ENCODE measurements at places on chromosomes 2 and 18.

DNA sequence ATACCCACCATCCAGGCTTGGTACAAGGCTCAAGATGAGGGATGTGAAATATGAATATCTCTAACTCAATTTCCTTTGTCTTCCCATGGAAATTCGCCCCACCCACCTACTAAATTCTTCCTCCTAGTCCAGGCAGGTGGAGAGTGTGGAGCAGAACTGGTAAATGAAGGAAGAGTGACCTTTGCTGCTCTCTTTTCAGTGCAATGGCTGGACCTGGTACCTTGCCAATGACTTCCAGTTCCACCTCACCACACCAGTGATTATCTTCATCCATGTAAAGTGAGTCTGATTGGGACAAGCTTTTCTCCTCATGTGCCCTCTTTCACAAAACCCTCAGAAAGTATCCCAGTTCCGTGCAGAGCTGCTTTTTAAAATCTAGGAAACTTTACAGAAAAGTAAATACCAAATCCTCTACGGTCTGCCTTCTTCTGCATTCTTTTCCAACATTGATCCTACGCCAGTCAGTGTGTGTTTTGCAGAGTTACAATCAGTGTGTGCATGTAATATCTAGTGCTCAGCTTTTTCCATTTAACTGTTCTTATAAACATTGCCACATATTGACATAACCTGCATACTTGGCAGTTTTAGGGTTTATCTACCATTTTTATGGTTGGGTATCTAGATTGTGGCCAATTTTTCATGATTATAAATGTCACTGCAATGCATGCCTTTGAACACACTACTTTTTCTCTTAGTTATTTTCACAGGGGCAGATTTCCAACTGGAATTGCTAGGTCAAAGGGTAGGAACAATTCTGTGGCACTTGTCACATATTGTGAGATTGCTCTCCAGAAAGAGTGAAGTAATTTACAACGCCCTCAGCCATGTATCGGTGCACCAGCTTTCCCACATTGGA is 86.5 kb upstream of the SEC11C start:
- no peak for DNase-seq

- no peak for DNase-seq
These were observed 8.7 kb downstream of the CROCC2 start for GRCh38 chr2:240914645-240915525.

GRCh38 chr2:241502281-241502680 is 6.1 kb downstream of the STK25 start:
- DNase-seq = no peak

DNA sequence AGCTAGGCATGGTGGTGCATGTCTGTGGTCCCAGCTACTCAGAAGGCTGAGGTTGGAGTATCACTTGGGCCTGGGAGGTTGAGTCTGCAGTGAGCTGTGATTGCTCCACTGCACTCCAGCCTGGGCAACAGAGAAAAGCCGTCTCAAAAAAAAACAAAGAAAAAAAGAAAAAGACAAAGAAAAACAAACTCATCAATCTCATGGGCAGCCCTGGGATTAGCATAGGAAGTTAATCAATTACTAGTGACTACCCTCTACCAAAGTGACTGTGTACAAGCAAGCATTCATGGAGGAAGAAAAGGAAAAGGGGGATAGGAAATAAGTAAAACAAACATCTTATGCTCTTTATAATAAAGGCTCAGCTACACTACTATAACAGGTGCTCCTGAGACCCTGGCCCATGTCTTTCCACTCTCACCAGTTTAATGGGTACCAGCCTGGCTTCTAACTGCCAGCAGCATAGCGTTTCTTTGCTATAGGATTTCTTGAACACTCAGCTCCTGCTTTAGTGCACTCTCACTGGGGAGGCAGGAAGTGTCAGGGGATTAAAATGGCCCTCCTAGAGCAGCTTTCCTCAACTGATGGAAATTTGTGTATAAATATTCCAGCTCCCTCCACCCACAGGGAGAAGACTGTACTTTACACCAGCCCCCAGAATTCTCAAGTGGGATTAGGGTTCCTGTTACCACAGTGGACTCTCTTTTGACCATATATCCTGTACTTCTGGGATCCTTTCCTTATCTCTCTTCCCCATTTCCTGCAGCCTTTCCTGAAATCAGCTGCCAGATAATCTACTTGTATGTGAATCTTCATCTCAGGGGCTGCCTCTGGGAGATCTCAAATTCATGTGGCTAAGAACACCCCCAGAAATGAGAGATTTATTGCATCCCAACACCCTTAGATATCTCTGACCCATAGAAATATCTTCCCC is 91.3 kb upstream of the GLS start:
- no peak for DNase-seq

DNA sequence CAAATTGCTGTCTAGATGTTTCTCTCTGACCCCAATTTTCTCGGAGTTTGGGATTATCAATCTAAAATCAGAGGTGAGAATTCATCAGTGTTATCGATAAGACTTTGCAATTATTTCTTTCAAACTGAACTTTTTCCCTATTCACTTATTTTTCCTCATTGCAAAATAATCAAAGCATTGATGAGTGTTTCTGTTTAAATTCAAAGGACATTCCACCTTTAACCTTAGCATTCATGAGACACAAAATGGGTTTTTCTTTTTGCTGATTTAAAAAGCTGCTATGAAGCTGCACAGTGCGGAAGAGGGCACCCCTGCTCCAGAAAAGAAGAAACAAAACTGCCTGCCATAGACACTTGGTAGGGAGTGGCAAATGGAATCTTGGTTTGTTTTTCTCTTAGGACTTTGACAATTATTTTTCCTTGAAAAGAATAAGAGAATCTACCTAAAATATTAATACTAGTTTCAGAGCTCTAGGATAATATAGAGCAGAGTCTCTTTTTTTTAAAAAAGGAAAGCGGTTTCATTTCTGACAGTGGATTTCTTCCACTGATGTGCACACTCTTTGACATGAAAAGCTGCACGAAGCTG is 203.4 kb downstream of the TGIF1 start:
- no peak for DNase-seq

DNA sequence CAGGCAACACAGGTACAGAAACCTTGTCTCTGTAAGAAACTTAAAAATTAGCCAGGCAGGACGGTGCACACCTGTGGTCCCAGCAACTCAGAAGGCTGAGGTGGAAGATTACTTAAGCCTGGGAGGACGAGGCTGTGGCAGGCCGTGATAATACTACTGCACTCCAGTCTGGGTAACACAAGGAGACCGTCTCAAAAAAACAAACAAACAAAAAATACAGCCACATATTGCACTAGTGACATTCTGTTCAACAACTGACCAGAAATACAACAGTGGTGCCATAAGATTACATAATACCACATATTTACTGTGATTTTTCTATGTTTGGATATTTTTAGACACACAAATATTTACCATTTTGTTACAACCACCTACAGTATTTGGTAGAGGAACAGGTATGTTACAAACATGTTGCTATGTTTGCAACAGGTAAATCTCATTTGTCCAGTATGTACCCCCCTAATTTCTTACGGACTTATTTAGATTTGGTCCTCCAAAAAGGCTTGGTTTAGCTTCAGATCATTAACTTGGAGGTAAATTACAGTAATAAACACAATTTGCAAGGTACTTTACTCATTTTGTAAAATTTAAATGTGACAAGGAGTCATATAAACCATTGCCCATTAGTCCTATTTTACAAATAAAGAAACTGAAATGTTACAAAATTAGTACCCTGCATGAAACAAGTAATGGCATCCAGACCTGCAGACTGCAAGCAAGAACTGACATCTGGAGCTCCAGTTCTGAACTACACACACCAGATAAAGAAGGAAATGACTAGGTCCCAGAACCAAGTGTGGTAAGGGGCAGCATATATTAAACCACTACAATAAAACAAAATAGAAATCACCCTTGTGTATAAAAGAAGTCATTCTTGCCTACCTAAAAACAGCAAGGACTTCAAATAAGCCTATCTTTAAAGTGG is 36.8 kb downstream of the TRIP12 start:
- DNase-seq = no peak

GRCh38 chr2:13109516-13109915 is 392.8 kb downstream of the TRIB2 start:
- no peak for DNase-seq

GRCh38 chr2:174681099-174682006 is 82.9 kb downstream of the CHRNA1 start:
- no peak for DNase-seq

DNA sequence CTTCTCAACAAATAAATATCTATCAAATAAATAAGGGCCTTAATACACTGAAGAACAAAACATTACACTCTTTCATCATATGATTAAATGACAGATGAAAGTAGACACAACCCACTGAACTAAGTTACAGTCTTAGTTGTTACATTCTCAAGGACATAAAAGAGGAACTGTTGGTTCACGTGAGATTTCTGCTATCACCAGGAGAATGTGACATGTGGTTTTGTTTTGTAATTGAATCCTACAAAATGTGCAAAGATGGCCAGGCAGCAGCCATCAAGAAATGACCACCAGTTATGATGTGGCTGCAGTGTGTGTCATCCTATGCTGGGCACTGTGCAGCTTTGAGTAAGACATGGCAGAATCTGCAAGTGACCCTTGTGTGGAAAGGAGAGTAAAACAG is 310.6 kb upstream of the PIK3C3 start:
- DNase-seq = no peak

DNA sequence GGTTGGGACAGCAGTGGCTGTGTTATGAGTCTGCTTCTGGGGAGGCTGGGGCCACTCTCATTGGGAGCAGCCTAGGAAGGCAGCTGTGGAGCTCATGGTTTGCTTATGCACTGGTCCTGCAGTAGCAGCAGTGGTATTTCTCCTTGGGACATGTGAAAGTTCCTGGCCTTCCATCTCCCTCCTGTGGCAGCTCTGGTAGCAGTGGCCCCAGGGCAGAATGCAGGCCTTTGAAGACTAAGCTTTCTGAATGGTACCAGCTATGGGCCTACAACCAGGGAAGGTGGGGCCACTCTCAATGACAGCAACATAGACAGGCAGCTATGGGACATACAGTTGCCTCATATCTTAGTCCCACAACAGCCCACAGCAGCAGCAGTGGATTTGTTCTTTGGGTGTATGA is 117.3 kb upstream of the VWC2L start:
- no peak for DNase-seq

- DNase-seq = no peak
These were observed 13.2 kb downstream of the CNNM4 start for GRCh38 chr2:96773922-96774321.

- no peak for DNase-seq
These were observed 1.7 kb downstream of the OBSL1 start for GRCh38 chr2:219569635-219570034.

DNA sequence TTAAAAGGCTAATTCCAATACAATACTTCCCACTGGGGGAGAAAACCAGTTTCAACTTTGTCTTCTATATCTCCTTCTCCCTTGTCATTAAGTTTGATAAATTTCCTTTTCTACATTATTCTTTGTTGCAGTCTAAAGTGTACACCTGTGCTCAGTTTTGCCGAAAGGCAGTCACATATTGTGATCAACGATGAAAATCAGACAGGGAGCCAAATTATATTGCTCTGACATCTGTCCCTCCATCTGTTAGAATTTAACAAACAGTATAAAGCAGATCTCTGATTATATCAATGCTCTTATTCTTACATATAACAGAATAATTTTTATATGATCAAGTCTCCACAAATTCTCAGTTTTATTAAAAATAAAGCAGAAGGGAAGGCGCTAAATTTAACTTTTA is 496.7 kb downstream of the NRXN1 start:
- DNase-seq = no peak

- DNase-seq = no peak
These were observed 3.2 kb downstream of the CERS6 start for GRCh38 chr2:168459256-168459655.

DNA sequence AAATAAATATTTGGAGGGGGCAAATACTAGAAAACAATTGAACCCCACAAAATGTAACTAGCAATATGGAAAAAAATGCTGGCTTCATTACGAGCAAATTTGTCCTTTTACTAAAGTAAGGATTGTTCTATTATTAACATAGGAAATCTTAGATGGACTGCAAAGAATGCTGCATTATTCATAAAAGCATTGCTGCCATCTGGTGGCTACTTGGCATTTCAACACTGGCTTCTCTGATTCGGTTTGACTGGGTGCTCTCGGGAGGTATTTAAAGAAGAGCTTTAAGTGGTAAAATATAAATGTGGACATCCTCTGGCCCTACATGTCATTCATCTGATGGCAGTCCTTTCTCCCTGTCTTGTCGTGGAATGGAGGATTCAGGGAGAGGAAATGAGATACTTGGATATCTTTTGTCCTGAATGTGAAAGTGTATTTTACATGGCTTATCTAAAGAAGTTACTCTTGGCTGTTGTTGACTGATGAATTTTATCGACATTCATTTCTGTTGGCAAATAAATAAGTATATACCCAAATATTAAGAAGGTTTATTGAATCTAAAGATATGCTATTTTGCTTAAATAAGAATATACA is 130.2 kb downstream of the ARHGAP15 start:
- peak; percentile 50 for DNase-seq

DNA sequence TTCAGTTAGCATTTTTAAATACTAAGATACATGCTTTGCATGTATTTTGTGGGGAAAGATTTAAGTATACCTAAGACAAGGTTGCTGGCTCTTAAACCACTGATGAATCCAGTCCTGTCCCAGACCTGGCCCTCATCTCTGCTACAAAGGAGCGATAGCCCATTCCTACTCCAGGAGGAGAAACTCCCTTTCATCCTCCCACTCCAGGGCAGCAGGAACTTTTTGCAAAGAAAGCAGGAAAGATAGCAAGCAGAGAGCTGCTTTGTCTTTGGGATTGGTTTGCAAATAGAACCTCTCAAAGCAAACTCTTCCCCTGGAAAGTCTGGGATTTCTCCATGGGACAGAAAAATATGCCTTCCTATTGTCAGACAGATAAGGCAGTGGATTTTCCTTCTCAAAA is 43.6 kb upstream of the COPS8 start:
- no peak for DNase-seq

GRCh38 chr2:127425540-127426490 is 7.6 kb downstream of the PROC start:
- no peak for DNase-seq

Measured in stimulated activated CD8-positive, alpha-beta memory T cell treated with anti-CD3 and anti-CD28 coated beads, Interleukin-4, amount 100 ng/mL, for 1 hour (primary cell).